ENCODE measurements at places on chromosomes 4 and X.

DNA sequence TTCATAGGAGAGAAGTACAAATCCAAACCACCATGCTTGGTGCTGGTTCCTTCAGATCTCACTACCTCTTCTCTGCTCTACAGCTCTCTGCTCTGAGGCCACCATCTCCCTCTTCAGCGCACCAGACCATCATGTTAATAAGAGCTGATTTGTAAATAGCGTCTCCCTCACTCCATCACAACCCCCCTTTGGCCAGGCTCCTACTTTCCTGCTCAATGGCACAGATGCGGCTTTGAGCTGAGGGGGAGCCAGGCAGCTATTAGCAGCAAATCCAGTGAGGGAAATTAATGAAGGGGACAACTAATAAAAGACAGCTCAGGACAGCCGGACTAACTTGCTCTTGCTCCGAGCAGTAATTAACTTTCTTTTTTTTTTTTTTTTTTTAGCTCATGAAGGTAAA lies 13.1 kb downstream of the NEUROG2 start:
- H3K27me3 ChIP-seq, result peaks cover 25% of the 10 kb centered on the region
- H3K27ac ChIP-seq, result no peak overlapping the region
- DNase-seq, result no peak
- H3K4me3 ChIP-seq, result no peak overlapping the region
- no peaks in the 10 kb centered on the region for H3K36me3 ChIP-seq
- no peaks in the 10 kb centered on the region for H3K4me1 ChIP-seq

DNA sequence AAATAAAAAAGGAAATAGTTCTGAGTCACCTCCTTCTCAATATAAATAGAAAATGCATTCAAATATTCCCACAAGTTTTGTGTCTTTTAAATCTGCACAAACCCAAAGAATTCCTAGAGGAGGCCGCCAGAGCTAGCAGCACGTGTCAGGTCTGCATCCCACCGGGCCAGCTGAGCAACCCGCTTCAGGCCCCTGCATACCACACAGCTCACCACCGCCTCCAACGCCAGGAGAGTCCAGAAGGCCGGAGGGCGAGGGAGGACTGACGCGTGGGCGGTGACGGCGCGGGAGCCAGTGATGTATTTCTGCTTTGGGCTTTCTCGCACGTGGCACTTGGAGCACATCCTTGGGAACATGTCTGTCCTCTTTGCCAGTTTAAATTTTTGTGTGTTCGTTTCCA lies 61.9 kb upstream of the CLDN34 start:
- no peaks in the 10 kb centered on the region for H3K4me1 ChIP-seq
- H3K27me3 ChIP-seq, result no peaks in the 10 kb centered on the region
- H3K4me3 ChIP-seq, result no peak overlapping the region
- no peak overlapping the region for H3K27ac ChIP-seq
- no peak for DNase-seq

DNA sequence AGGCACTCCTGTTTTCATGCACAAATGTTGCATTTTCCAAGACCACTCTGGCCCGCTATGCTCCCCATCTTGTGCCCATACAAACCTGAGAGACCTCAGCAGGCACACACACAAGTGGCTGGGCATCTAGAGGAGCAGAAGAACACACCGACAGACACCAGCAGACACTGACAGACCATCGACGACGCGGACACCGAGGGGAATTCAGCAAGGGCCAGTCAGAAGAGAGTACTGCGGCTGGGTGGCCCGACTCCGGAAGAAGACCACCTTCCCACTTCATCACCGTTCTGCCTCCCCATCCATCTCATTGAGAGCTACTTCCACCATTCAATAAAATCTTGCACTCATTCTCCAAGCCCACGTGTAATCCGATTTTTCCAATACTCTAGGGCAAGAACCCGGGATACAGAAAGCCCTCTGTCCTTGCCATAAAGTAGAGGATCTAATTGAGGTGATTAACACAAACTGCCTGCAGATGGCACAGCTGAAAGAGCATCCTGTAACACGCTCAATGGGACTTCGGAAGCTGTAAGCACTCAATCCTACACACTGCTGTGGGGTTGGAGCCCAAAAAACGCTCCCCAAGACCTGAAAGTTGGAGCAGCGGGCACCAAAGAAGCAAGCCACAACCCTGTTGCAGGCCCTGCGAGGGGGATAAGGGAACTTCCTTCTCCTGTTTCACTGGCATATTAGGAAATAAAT lies 780.9 kb downstream of the ARAP2 start:
- H3K36me3 ChIP-seq, result no peaks in the 10 kb centered on the region
- no peak overlapping the region for H3K4me3 ChIP-seq
- no peaks in the 10 kb centered on the region for H3K4me1 ChIP-seq

DNA sequence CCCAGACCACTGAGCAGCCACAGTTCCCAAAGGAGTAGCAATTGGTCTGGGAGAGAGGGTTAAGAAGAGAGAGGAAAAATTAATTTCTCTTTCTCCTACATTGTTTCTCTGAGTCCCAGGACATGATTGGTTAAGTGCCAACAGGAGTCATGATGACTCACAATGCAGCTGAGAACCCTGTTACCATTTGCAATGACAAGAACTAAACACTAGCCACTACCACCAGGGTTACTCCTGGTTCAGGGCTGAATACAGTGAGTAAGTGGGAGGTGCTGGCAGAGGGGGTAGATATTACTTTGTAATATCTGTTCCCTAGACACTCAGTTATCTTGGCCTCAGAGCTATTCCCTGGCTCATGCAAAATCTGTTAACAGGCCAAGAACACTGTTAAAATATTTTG lies 18.0 kb downstream of the ETDC start:
- H3K27me3 ChIP-seq, result no peaks in the 10 kb centered on the region
- no peaks in the 10 kb centered on the region for H3K4me1 ChIP-seq
- H3K36me3 ChIP-seq, result no peaks in the 10 kb centered on the region

GRCh38 chr4:2365913-2366210 lies 52.6 kb downstream of the ZFYVE28 start:
- H3K4me1 ChIP-seq, result peaks cover 53% of the 10 kb centered on the region
- H3K36me3 ChIP-seq, result no peaks in the 10 kb centered on the region
- DNase-seq, result no peak
- no peak overlapping the region for H3K4me3 ChIP-seq
- no peak overlapping the region for H3K27ac ChIP-seq
- H3K27me3 ChIP-seq, result no peaks in the 10 kb centered on the region

DNA sequence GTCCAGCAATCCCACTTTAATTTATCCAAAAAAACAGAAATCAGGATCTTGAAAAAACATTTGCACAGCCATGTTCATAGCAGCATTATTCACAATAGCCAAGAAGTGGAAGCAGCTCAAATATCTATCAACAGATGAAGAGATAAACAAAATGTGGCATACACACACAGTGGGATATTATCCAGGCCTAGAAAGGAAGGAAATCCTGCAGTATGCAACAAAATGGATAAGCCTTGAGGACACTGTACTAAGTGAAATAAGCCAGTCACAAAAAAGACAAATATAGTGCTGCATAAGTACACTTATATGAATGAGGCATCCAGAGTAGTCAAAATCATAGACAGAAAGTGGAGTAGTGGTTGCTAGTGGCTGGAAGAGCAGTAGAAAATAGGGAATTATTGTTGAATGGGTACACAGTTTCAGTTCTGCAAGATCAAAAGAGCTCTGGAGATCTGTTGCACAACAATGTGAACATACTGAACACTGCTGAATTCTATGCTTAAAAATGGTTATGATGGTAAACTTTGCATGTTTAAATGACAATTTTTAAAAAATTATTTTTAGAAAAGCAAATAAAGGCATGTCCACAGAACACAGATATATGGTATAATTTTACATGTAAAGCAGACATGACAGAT lies 25.6 kb downstream of the CHM start:
- H3K36me3 ChIP-seq, result no peaks in the 10 kb centered on the region
- H3K27me3 ChIP-seq, result no peaks in the 10 kb centered on the region
- peaks cover 16% of the 10 kb centered on the region for H3K4me1 ChIP-seq
- DNase-seq, result no peak
- H3K27ac ChIP-seq, result no peak overlapping the region

DNA sequence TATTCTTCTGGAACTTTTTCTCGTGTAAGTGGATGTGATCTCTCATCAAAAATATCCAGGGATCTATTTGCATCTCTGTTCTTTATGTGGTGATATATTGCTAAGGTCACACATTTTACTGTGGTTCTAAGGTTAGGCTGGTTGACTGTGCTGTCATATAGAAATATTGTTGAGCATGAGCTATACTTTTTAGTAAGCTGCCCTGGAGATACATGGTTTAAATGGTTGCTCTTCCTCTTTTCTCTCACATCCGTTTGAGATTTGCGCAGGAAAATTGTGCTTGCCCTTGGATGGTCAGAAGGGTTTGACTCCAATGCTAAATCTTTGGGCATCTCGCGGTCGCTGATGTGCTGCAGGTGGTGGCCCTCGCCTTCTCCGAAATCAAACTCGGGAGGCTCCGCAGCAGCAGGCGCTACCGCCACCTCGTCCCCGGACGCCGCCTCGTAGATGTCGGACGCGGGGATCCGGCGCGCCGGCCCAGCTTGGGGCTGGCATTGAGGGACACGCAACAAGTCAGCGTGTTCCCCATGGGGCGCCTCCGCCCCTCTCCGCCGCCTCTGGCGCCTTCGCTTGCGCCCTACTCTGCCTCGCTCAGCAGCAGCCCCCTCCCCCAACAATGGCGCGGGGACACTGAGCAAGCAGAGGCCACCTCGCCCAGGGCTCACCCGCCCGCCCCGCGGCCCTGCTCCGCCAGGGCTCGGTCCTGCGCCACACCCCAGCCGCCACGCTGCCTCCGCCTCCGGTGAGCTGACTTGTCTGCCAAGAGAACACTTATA lies 154.5 kb downstream of the MSN start:
- no peaks in the 10 kb centered on the region for H3K4me1 ChIP-seq
- peak overlapping the region; percentile 25 for H3K4me3 ChIP-seq
- no peak overlapping the region for H3K27ac ChIP-seq

DNA sequence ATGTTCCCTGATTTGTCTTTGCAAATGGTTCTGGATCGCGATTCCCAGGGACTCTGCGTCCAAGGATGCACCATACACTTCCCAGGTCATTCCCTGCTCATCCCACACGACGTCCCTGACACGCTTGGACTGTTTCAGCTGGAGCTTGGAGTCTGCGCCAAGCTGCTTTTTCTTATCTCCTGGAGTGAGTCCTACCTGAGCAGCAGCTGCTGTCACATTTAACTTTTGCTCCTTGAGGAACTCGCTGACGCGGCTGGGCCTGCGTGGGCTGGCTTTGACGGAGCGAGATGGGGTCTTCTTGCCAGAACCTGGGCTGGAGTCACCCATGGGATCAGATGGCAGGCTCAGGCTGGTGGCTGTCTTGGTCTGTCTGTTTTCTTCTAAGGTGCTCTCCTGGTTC lies 59.6 kb downstream of the GPRIN3 start:
- no peak overlapping the region for H3K4me3 ChIP-seq
- H3K4me1 ChIP-seq, result peaks cover 6% of the 10 kb centered on the region
- H3K27ac ChIP-seq, result no peak overlapping the region
- H3K36me3 ChIP-seq, result no peaks in the 10 kb centered on the region
- H3K27me3 ChIP-seq, result no peaks in the 10 kb centered on the region
